ENCODE measurements at places on chromosomes 16 and 17. TPM values are rescaled to one million over a fixed set of nuclear protein-coding genes. Genes with fewer than 3 reads are reported as not detected.

LGALS9 gene
- 49.0 TPM for total RNA-seq

SBK1 gene
- total RNA-seq: 0.10 TPM

CCL14 gene
- total RNA-seq: 32.7 TPM

ODAD4 gene
- 0.38 TPM for total RNA-seq

LDHD gene
- total RNA-seq: 0.98 TPM

LAT gene
- 2.3 TPM for total RNA-seq

KRT32 gene
- total RNA-seq: not detected

TOB1 gene
- 5.6 TPM for total RNA-seq

SRL gene
- under 0.01 TPM for total RNA-seq

TP53TG3F gene
- total RNA-seq: not detected

TAX1BP3 gene
- 277 TPM for total RNA-seq

PLEKHH3 gene
- total RNA-seq: 9.6 TPM

ZNRF1 gene
- 33.4 TPM for total RNA-seq

UMOD gene
- total RNA-seq: not detected

EIF5A gene
- 949 TPM for total RNA-seq

CARD14 gene
- total RNA-seq: not detected

Measured in vein endothelial cell (primary cell).